ENCODE measurements at places on chromosomes 3 and 15.

DNA sequence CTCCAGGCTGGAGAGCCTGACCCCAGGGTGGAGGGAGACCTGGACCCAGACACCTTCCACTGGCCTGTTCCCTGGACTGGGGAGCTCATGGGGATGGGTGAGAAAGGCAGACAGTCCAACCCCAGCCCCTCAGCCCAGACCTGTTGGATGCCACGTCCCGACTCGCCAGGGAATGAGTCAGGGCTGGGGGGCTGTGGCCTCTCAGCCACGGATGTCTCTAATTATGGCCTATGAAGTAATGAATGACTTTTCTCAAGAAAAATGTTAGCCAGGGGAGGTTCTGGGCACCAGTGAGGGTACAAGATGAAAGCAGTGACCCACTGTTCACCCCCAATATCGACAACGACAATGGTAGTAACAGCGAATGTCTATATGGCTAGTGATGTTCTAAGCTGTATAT, 107.0 kb upstream of the RPL32 start:
- no peak for DNase-seq

- no peak for DNase-seq
These were observed 175.8 kb downstream of the XXYLT1 start for GRCh38 chr3:195095035-195095703.

- DNase-seq = no peak
These were observed 18.7 kb upstream of the PTPN9 start for GRCh38 chr15:75597667-75598341.

GRCh38 chr3:70582803-70583202, 270.4 kb upstream of the MDFIC2 start:
- DNase-seq = no peak

DNA sequence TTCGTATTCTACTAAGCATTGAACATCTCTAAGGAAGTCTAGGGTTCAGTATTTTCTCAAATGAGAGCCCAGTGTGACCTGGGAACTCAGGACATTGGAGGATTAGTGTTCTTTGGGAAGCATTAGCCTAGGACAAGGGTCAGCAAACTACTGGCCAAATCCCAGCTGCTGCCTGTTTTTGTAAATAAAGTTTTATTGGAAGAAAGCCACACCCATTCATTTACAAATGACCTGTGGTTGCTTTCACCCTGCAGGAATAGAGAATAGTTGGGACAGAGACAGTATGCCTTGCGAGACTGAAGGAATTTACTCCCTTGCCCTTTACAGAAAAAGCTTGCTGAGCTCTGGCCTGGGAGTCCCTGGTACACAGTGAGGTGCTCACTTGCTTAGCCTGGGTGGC, 20.6 kb downstream of the SLC6A11 start:
- no peak for DNase-seq

DNA sequence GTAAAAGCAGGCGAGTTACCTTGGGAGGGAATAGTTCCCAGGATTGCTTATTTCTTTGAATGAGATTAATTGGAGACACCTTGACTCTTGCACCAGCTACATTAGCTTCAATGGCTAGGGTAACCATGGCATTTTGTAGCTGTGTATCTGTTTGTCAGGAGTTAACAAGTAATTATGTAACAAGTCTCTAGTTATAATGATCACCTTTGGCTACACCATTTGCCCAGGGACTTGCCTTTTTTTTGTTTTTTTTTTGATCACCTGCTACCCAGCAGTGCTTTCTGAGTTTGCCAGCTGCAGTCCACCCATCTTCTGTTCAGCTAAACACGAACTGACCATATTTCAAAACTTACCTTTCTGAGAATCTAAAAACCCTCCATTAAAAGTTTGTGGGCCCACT, 2.2 kb downstream of the MED12L start:
- DNase-seq = no peak

GRCh38 chr15:93570527-93570926, 481.5 kb upstream of the RGMA start:
- no peak for DNase-seq

DNA sequence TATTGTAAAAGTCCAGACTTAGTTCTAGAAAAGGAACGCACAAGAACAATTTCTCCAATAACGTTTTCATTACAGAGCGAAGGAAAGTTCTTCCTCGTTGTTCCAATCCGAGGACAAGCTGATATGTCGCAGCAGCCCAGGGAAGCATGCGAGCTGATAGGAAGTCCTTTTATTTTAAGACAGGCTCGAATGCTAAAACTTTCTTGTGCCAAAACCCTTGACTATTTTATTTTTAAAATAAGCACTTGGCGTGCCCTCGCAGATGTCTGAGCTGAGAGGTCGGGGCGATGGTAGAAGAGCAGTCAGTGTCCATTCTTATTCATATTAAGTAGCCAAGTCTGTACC, 433 bp upstream of the MITF start:
- DNase-seq = no peak

DNA sequence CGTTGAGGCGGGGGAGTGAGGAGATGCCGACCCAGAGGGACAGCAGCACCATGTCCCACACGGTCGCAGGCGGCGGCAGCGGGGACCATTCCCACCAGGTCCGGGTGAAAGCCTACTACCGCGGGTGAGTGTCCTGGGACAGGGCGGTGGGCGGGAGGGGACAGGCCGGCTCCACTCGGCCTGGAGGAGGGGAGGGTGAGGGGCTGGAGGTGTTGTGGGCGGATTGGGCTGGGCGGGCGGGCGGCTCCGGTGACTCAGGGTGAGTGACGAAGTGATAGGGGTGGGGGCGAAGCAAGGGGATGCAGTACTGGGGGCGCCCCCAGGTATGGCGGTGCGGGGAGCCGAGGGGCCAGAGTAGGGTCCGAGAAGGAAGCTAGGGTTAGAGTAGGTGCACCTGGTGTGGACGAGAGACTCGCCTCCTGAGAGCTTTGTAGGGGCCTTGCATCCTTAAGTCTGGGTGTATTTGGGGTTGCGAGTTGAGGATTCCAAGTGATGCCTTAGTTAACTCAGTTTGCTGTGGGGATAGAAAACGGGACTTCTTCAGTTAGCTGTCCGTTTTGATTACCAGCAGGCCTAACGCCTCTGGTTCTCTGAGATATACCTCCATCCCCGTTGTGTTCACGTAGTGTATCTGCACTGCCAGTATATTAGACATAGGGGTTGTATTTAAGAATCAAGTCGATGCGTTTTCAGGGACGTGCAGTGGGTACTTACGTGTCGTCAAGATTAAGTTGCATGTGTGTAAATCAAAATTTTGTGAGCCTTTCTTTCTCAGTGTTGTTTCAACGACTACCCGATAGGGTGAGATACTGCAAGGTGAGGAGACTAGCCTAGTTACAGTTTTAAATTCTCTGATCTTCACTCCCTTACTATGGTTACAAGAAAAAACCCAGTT, 670 bp downstream of the PRKCI start:
- peak; percentile 5 for DNase-seq
